Stomach (tissue), 19 donors: ENCODE measurements at places on chromosomes 4 and X. TPM values are rescaled to one million over a fixed set of nuclear protein-coding genes. Genes with fewer than 3 reads are reported as not detected.

The UNC5C gene
- 0.62 TPM for polyA plus RNA-seq

GRCh38 chr4:154485127-154485773 is 6.3 kb downstream of the DCHS2 start:
- no peak overlapping the region for H3K27ac ChIP-seq
- no peak for DNase-seq
- H3K36me3 ChIP-seq, result no peaks in the 10 kb centered on the region
- peaks cover 10% of the 10 kb centered on the region for H3K4me1 ChIP-seq

The MED12 gene
- polyA plus RNA-seq, result 8.2 TPM

GRCh38 chr4:109657854-109658418 is 45.3 kb downstream of the CASP6 start:
- no peak overlapping the region for H3K27ac ChIP-seq
- peaks cover under 1% of the 10 kb centered on the region for H3K36me3 ChIP-seq
- H3K4me3 ChIP-seq, result no peak overlapping the region
- no peaks in the 10 kb centered on the region for H3K4me1 ChIP-seq
- no peaks in the 10 kb centered on the region for H3K27me3 ChIP-seq

DNA sequence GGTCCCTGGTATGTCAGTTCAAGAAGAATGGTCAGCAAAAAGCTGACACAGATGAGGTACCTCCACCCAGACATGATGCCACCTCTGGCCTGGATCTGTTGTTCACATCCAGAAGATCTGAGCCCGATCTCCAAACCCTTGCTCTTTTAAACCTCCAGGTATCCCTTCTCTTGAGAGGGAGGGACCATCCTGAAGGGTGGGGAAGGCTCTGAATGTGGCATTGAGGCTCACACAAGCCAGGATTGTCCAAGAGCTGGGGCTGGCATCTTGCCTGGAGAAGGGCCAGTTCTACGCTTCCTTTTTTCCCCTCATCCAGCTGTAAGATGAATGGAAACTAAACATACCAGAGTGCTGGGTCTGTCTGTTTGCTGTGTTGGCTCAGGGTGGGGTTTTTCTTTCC is at the start of gene ITIH6:
TSS of gene ITIH6 (minus strand) at position 119 of the 400 bp plus-strand sequence. CDS start at position 74, 45 bp downstream.
- no peak within 1 kb of the TSS for H3K4me3 ChIP-seq
- no peaks in the 10 kb centered on the region for H3K36me3 ChIP-seq
- no peaks in the 10 kb centered on the region for H3K27me3 ChIP-seq
- no peaks in the 10 kb centered on the region for H3K4me1 ChIP-seq

- H3K36me3 ChIP-seq, result no peaks in the 10 kb centered on the region
- H3K4me1 ChIP-seq, result no peaks in the 10 kb centered on the region
- no peaks in the 10 kb centered on the region for H3K27me3 ChIP-seq
- H3K4me3 ChIP-seq, result no peak overlapping the region
- H3K27ac ChIP-seq, result no peak overlapping the region
Measured at GRCh38 chr4:48130100-48130499, 4.0 kb downstream of the TXK start.

GRCh38 chrX:71144651-71145050 is at the start of gene NLGN3:
Gene NLGN3, plus strand, starts transcription at chrX:71144841. Its CDS starts 2,909 bp downstream, at chrX:71147750.
- DNase-seq, result peak; percentile 61
- H3K4me1 ChIP-seq, result no peaks in the 10 kb centered on the region
- no peaks in the 10 kb centered on the region for H3K27me3 ChIP-seq
- H3K4me3 ChIP-seq, result peak within 1 kb of the TSS; percentile 29
- peaks cover 30% of the 10 kb centered on the region for H3K36me3 ChIP-seq

- peak within 1 kb of the TSS; percentile 68 for H3K27ac ChIP-seq
- H3K4me3 ChIP-seq, result peak within 1 kb of the TSS; percentile 74
- no peaks in the 10 kb centered on the region for H3K27me3 ChIP-seq
- DNase-seq, result peak; percentile 93
- peaks cover 44% of the 10 kb centered on the region for H3K4me1 ChIP-seq
Measured at GRCh38 chr4:3531879-3532750, at the start of gene LRPAP1. Gene LRPAP1, minus strand, starts transcription at chr4:3532422. Its CDS starts 10 bp downstream, at chr4:3532412.
